ENCODE measurements at places on chromosomes 2 and 18. TPM values are rescaled to one million over a fixed set of nuclear protein-coding genes. Genes with fewer than 3 reads are reported as not detected.

C2orf42 gene
- 13.6 TPM for total RNA-seq

SPATA3 gene
- not detected for total RNA-seq

PARD6G gene
- 1.7 TPM for total RNA-seq

GRCh38 chr2:42928161-42928691 is 135.8 kb upstream of the HAAO start:
- no peak for DNase-seq
